Prostate gland (tissue), 2 donors: ENCODE measurements at places on chromosomes 7 and 10. TPM values are rescaled to one million over a fixed set of nuclear protein-coding genes. Genes with fewer than 3 reads are reported as not detected.

GRCh38 chr10:61018146-61018545 lies 74.2 kb upstream of the RHOBTB1 start:
- DNase-seq: no peak
- H3K4me1 ChIP-seq: no peaks in the 10 kb centered on the region
- no peak overlapping the region for H3K4me3 ChIP-seq

- DNase-seq: no peak
- H3K27me3 ChIP-seq: no peaks in the 10 kb centered on the region
- H3K27ac ChIP-seq: no peak overlapping the region
- H3K4me1 ChIP-seq: no peaks in the 10 kb centered on the region
Measured at GRCh38 chr7:99843808-99844207, 16.0 kb downstream of the CYP3A43 start.

DNA sequence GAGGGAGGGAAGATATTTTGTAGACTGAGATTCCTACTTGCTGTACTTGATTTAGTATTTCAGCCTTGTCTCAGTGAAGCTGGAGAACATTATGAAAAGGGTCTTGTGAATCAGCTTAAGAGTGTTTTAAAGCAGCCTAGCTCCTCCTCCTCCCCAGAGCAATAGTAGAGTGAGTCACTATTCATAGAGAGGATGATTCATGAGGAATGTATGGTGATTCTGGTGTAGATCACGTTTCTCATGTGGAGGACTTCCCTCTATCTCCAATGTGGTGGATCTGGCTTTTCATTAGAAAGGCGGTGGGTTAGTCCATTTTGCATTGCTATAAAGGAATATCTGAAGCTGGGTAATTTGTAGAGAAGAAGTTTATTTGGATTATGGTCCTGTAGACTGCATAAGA lies 340.1 kb upstream of the CHRM2 start:
- DNase-seq: no peak
- H3K36me3 ChIP-seq: no peaks in the 10 kb centered on the region
- no peak overlapping the region for H3K27ac ChIP-seq
- H3K4me1 ChIP-seq: no peaks in the 10 kb centered on the region
- H3K27me3 ChIP-seq: no peaks in the 10 kb centered on the region

GRCh38 chr7:92777993-92778392 lies 58.4 kb downstream of the CDK6 start:
- no peaks in the 10 kb centered on the region for H3K4me1 ChIP-seq
- no peak for DNase-seq
- H3K27ac ChIP-seq: no peak overlapping the region

DNA sequence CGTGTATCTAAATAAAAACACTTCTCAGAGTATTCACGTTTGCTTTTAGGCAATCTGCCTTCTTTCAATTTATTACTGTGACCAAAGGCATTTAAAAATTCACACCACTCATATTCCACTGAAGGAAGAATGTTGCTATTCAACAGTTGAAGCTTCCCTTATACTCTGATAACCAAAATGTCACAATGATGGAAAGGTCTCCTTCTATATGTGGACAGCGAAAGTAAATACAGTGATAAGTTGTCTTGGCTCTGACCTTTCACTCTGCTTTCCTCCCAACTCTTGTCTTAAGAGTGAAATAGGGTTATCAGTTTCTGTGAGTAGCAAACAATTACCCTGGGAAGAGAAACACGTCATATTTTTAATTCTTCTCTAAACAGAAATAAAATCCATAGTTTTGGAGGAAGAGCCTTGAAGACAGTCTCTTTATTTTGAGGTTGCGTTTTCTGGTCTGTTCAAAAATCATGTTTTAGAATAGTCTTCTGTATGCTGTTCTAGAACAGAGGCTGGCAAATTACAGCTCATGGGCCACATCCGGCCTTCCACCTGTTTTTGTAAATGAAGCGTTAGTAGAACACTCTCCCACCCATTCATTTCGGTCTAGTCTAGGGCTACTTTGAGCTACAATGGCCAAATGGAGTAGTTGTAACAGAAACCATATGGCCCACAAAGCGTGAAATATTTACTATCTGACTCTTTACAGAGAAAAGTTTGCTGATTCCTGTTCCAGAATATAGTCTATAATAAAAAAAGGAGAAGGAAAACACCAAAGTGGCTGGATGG lies 41.3 kb downstream of the ETV1 start:
- H3K4me1 ChIP-seq: no peaks in the 10 kb centered on the region
- H3K27ac ChIP-seq: no peak overlapping the region
- DNase-seq: no peak
- no peaks in the 10 kb centered on the region for H3K27me3 ChIP-seq
- H3K36me3 ChIP-seq: no peaks in the 10 kb centered on the region
- H3K4me3 ChIP-seq: no peak overlapping the region

GRCh38 chr7:111954474-111955381 lies 251.5 kb downstream of the DOCK4 start:
- peak overlapping the region; percentile 12 for H3K27ac ChIP-seq
- H3K4me1 ChIP-seq: no peaks in the 10 kb centered on the region
- DNase-seq: no peak
- no peak overlapping the region for H3K4me3 ChIP-seq

GRCh38 chr7:91653286-91653685 lies 227.2 kb downstream of the MTERF1 start:
- no peaks in the 10 kb centered on the region for H3K36me3 ChIP-seq
- H3K4me1 ChIP-seq: no peaks in the 10 kb centered on the region
- no peaks in the 10 kb centered on the region for H3K27me3 ChIP-seq

- H3K27ac ChIP-seq: no peak overlapping the region
- H3K4me3 ChIP-seq: no peak overlapping the region
- no peak for DNase-seq
Measured at GRCh38 chr7:108252177-108252576, 122.0 kb upstream of the LAMB4 start.

- DNase-seq: no peak
- H3K4me1 ChIP-seq: no peaks in the 10 kb centered on the region
- H3K4me3 ChIP-seq: no peak overlapping the region
Measured at GRCh38 chr7:130420943-130421578, 19.8 kb downstream of the CEP41 start.

DNA sequence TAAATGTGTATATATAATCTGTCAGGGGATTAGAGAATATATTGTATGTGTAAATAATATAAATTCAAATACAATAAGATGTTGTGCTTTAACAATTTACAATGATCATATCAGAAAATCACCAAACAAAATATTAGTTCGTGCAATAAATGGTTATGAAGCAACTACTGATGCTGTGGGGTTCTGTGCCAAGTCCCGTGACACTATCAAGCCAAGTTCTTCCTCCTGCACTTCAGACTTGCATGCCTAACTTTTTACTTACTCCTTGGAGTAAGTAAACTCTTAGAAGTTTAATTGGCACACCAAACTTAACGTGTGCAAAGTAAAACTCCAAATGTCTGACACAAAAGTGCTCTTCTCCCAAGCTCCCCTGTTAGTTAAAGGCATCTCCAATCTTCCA lies 26.5 kb upstream of the TMEM254 start:
- no peak overlapping the region for H3K27ac ChIP-seq
- H3K4me1 ChIP-seq: no peaks in the 10 kb centered on the region
- no peak for DNase-seq
- H3K36me3 ChIP-seq: no peaks in the 10 kb centered on the region

- DNase-seq: no peak
- no peak overlapping the region for H3K4me3 ChIP-seq
- H3K27ac ChIP-seq: no peak overlapping the region
Measured at GRCh38 chr10:111281516-111281915, 204.7 kb downstream of the ADRA2A start.

GRCh38 chr7:22765609-22766008 lies 38.6 kb downstream of the IL6 start:
- no peaks in the 10 kb centered on the region for H3K36me3 ChIP-seq
- no peak overlapping the region for H3K4me3 ChIP-seq
- H3K27ac ChIP-seq: no peak overlapping the region

GRCh38 chr10:80619036-80619435 lies 81.3 kb downstream of the SH2D4B start:
- no peaks in the 10 kb centered on the region for H3K4me1 ChIP-seq
- no peak for DNase-seq
- no peaks in the 10 kb centered on the region for H3K27me3 ChIP-seq
- H3K36me3 ChIP-seq: no peaks in the 10 kb centered on the region
- H3K27ac ChIP-seq: no peak overlapping the region
- H3K4me3 ChIP-seq: no peak overlapping the region

GRCh38 chr10:68096913-68097516 lies 12.3 kb upstream of the MYPN start:
- no peaks in the 10 kb centered on the region for H3K4me1 ChIP-seq
- no peak for DNase-seq
- H3K27ac ChIP-seq: no peak overlapping the region
- H3K36me3 ChIP-seq: no peaks in the 10 kb centered on the region
- H3K4me3 ChIP-seq: no peak overlapping the region

DNA sequence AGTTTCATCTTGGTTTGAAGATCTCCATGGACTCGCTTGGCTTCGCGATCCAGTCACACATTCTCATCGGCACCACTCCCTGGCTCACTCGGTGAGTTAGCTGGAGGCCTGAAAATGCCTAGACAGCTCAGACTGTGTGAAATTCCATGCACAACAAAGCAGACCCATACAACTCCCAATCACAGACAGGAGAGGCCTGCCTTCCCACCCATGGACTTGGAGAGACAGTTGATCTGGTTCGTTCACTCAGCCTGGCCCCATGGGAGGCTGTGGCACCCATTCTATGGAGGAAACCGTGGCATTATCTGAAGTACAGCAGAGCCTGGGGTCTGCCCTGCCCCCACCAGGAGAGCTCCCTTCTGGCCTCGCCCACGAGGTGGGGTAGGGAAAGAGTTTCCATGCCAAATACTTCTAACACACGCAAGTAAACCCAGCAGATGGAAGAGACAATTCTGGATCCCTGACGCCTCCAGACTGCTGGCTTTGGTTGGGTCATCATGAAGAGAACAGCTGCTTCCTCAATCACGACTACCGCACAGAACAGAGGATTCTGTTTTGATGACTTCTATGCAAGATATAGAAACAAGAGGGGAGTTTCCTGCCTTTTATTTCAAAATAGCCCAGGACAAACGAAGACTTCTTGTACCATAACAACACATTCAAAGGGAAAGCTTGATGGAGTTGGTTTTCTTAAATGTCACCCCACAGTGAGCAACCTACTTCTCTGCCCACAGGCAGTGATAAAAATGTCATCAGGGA lies 15.9 kb downstream of the FAM53B start:
- H3K36me3 ChIP-seq: no peaks in the 10 kb centered on the region
- peak overlapping the region; percentile 8 for H3K27ac ChIP-seq

DNA sequence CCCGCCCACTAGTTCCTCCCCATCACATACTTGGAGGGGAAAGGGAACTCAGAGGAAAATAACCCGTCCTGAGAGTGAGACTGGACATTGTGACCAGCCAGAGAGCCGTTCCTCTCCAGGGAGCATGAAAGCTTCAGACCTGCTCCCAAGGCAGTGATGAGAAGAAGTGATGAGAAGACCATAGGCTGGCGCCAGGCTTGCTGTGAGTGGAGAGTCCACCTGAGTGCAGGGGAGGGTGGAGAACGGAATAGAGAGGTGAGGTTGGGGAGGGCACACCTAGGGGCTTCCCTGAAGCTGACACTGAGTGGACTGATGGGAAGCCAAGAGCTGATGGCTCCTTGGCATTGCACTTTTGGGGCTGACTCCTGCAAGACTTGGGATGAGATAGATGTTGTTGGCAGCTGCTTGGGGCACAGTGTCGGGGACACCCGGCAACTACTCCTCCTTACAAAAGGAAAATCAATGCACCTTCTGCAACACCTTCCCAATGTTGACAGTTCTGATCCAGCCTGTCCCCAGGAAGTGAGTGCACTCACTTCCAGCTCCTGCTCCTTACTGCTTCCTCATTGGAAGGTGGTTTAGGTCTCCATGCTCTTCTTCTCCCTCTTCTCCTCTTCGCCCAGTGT lies 79.4 kb downstream of the EMX2 start:
- no peak overlapping the region for H3K27ac ChIP-seq
- no peak overlapping the region for H3K4me3 ChIP-seq
- DNase-seq: no peak
- peaks cover 2% of the 10 kb centered on the region for H3K27me3 ChIP-seq

GRCh38 chr10:117160567-117160966 lies 22.5 kb upstream of the VAX1 start:
- DNase-seq: no peak
- peaks cover 50% of the 10 kb centered on the region for H3K27me3 ChIP-seq
- no peaks in the 10 kb centered on the region for H3K36me3 ChIP-seq
- no peaks in the 10 kb centered on the region for H3K4me1 ChIP-seq

DNA sequence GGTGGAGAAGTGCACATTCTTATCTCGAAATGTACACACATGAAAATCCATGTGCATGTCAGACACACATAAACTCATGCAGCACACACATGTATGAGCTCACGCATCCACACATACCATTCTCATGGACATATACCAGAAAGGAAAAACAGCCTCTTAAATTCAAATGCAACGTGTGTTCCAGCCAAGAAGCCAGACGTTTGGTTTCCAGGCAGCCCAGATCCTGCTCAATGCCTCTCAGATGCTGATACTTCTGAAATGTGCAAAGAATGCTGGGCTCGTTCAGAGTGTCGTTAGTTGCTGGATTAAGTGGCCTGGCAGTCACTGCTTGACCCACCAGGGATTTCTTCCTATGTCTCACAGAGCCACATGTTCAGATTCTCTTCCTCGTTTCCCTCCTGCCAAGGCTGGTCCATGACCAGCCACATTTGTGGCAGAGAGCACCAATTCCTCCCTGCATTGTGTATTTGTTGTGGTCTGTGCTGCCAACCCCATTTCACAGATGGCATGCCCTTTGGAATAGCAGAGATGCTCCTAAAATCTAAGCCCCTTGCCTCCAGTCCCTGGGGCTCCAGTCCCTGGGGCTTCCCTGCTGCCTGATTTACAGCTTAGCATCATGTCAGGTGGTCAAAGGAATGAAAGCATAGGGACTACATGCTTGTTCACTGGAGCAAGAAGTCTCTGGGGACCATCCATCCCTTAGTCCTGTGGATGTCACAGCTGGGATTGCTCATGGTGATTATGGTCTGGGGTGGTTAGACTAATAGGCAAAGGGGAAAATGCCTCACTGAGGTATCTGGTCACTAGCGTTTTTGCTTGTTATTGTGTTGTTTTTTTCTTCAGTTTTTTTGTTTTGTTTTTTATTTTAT lies 426.6 kb downstream of the PLXNA4 start:
- H3K4me3 ChIP-seq: no peak overlapping the region
- no peaks in the 10 kb centered on the region for H3K4me1 ChIP-seq
- DNase-seq: no peak

GRCh38 chr10:69787681-69788080 lies 14.0 kb upstream of the COL13A1 start:
- H3K4me3 ChIP-seq: no peak overlapping the region
- no peak for DNase-seq
- no peaks in the 10 kb centered on the region for H3K27me3 ChIP-seq
- no peak overlapping the region for H3K27ac ChIP-seq
- H3K4me1 ChIP-seq: no peaks in the 10 kb centered on the region

The CNOT4 gene
- 44.7 TPM for total RNA-seq

The PPP1R9A gene
- total RNA-seq: 29.4 TPM

The CPA4 gene
- 0.23 TPM for total RNA-seq

The HKDC1 gene
- 1.6 TPM for total RNA-seq
